CD8-positive, alpha-beta memory T cell (primary cell): ENCODE measurements at places on chromosomes 2 and 18.

DNA sequence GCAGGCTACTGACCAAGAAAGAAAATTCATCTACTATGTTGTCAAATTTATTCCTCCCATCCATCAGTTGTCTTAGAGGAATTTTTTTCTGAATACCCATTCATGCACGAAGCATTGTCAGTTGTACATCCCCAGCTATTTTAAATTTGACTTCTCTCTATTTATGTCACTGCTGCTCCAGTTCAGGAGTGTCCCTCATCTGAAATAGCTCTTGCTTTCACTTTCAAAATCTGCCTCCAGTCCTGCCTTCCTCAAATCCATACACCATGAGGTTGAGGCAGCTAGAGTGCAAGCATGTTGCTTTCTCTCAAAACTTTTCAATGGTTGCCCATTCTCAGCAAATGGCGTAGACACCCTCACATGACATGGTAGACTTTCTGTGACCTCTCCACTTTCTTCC, 335.4 kb upstream of the CDH2 start:
- DNase-seq, result no peak

DNA sequence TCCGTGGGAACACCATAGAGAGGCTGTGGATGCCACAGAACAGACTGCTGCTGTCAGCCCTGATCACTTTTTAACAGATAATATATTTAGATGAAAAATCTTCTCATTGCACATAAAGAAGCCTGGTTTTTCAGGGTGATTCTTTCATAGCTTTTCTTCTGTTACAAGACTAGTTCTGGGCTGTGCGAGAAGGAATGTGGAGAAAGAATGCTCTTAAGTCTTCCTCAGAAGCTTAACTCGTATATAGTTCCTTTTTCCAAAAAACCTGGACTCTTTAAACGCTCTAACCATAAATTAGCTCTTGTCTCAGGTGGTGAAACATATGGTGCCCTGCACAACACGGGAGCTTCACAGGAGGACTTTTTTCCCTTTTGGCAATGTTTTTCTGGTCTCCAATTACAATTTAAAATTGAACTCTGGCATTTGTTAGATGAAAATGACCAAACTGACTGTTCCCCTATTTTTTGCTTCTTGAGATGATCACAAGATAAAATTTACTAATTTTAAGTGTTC, 125.9 kb upstream of the SMAD7 start:
- no peak for DNase-seq

GRCh38 chr2:75336451-75336850, 137.1 kb upstream of the TACR1 start:
- no peak for DNase-seq

GRCh38 chr2:216916956-216917650, 57.2 kb upstream of the TNP1 start:
- no peak for DNase-seq

DNA sequence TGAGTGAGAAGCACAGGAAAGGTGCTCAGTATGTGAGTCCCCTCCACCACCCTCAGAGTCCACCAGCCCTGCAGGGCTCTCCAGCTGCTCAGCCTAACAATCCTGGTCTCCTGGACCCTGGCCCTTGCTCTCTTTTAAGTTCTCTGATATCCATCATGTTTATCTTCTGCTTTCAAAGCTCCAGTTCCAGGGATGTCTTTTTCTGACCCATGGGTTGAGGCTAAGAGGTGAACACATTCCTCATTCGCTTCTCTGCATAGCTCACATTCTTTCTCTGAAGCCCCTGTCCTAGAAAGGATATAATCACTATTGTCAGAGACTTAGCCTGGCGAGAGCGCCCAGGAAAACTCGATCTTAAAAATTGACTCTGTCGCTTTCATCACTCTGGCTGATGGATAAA, 86.4 kb downstream of the ARL4C start:
- DNase-seq, result no peak

- DNase-seq, result no peak
Measured at GRCh38 chr2:130829015-130829414, 7.7 kb upstream of the ARHGEF4 start.

- no peak for DNase-seq
Measured at GRCh38 chr18:68722821-68723220, 7.9 kb upstream of the TMX3 start.

DNA sequence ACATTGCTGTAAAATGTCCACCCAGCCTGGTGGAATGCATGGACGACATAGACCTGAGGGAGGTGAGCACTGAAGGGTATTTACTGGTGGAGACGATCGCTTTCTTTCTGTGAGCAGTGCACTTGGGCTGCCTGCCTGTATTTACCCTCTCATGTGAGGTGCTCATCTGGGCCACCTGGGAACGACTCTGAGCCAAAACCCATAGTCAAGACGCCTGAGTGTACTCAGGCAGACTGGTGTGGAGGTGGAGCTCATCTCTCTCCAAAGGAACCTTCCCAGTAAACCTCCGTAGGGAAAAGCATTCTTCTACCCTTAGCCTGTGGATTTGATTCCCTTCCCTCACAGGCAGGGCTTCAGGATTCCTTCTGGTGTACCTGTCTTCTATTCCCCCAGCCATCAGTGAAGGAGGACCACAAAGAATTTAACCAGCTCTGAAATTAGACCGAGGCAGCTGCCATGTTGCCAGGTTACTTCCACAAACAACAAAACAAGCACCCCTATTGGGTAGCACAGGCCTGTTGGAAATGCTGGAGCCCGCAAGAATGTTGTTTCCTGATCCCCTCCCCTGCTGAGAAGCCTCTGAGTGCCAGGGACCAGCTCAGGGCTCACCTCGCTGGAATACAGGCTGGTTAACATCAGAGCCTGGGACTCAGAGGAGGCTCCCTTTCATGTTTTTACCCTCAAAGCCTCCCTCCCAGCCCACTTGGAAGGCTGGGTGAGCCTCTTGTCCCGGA, 47.5 kb upstream of the TXNDC2 start:
- DNase-seq, result no peak
